ENCODE measurements at places on chromosomes 11 and 22.
A peak's percentile ranks its signal among the peaks of the same experiment; 100 is the strongest.

DNA sequence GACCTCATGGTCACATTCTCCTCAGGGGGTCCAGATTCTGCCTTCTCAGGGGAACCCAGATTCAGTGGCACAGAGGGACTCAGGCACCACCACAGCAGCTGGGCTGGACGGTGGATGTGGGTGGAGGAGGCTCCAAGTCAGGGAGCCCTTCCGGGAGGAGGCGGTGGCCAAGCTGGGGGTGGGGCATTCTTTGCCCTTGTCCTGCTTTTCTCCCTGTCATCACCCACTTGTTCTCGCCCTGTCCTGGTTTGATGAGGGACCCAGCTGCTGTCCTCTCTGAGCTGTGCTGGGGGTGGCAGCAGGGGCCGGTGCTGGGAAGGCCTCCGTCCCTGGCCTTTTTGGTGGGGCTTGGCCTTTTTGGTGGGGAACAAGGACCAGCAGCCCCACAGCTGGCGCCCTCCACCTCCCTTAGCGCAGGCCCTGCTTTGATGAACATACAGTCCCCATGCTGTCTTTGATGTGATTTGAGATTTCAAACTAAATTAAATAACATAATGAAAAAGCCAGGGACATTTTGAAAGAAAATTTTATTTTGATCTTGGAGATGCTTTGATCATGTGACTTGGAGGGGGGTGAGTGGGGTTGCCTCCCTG is 1168.2 kb downstream of the BRD1 start:
- no peak for DNase-seq

GRCh38 chr11:78208257-78209165 is 19.8 kb downstream of the USP35 start:
- no peak for DNase-seq

DNA sequence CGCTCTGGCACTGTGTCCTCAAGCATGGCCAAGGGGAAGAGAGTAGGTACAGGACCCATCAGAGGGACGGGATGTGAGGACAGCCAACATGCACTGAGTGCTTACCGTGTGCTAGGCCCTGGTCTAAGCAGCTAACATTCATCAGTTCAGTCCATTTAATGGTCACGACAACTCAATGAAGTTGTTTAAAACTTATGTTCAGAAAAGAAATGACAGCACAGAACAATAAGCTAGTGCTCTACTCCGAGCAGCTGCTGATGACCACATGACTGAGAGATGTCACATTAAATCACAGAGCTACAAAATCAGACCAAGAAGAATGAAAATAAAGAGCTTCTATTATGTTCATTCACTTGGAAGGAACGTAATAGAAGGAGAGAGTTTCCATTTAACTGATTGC is 26.3 kb downstream of the PRDM10 start:
- no peak for DNase-seq

DNA sequence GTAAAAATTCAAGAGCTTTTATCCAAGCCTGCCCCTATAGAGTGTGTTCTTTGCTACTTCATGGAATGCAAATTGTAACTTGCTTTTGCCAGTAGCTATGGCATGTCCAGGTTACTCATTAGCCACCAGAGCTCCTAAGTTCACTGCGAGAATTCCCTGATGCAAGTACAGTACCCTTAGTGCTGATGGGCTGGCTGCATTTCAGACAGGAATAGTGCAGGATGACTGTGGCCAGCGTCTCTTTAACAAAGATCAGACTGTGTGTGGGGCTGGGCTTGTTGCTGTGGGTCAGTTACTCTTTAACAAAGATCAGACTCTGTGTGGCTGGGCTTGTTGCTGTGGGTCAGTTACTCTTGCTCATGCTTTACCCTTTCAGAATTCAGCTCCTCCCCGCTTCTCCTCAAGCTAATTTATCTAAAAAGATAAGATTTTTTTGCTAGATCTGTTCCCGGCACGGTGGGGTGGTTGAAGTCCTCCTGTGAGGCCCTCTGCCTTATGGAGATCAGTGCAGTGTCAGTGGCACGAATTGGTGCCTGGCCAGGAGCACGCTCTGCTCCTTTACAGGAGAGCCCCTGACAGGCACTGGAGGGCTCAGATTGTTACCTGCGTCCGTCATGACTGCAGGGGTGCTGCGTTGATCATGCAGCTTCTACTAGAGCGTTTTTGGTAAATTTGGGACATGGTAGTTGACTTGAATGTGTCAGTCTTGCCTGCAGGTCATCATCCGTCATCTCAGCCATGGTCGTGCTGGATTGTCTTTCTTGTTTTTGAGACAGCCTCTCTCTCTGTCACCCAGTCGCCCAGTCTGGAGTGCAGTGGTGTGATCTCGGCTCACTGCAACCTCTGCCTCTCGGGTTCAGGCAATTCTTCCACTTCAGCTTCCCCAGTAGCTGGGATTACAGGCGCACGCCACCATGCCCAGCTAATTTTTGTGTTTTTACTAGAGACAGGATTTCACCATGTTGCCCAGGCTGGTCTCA is 27.0 kb downstream of the AP2A2 start:
- no peak for DNase-seq

DNA sequence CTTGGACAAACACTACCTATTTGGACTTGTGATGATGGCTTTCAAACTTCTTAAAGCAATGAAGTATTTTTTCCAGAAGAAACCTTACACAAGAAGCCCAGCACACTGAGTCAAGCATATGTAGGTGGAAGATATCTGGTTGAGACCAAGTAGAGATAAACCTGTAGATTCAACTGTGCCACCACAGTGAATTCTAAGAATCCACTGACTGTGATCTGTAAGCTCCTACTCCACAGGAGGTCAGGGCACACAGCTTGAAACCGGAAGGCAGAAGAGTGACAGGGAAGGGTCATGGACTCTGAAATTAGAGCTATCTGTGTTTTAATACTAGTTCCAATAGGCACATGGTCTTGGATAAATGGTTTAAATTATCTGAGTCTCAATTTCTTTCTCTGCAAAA is 404.5 kb downstream of the ETS1 start:
- no peak for DNase-seq

GRCh38 chr11:116500947-116501602 is 271.7 kb downstream of the BUD13 start:
- DNase-seq: no peak

DNA sequence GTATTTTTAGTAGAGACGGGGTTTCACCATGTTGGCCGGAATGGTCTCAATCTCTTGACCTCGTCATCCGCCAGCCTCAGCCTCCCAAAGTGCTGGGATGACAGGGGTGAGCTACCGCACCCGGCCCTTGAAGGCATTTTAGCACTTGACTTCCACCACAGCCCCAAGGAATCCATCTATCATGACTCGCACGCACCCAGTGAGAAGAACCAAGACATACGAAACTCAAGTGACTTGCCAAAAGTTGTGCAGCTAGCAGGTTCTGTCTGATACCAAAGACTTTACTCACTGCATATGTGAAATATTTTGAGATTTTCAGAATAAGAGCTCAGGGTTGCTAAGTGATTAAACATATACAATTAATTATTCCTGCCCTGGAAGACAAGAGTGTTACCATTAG is 21.0 kb downstream of the FLI1 start:
- DNase-seq: no peak

DNA sequence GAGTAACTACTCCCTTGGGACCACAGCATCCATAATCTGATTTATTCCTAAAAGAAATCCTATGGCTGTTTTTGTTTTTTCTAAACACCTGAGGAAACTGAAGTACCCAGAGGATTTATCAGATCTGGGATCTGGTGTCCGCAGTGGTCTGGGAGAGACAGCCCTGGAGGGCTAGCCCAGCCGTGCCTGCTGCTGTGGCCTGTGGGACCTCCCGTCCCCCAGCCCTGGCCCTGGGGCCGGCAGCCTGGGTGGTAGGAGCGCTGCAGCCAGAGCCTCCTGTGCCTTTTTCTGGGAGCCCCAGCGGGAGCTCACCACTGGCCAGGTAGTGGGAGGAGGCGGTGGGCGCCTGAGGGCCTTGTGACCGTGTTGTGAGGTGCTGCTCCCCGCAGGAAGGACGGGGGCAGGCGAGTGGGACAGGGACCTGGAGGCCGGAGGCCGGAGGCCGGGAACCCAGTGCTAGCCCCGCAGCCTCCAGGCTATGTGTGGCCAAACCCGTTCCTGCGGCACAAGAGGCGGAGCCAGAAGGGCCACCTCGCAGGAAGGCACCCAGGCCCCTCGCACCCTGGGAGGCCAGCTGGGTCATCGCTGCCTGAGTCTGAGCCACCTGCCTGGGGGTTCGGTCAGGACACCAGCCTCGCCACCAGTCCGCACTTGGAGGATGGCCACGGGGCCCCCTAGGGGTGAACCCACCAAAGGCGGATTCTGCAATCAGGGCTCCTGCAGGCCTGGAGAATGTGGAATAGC is 18.2 kb upstream of the C11orf96 start:
- no peak for DNase-seq

DNA sequence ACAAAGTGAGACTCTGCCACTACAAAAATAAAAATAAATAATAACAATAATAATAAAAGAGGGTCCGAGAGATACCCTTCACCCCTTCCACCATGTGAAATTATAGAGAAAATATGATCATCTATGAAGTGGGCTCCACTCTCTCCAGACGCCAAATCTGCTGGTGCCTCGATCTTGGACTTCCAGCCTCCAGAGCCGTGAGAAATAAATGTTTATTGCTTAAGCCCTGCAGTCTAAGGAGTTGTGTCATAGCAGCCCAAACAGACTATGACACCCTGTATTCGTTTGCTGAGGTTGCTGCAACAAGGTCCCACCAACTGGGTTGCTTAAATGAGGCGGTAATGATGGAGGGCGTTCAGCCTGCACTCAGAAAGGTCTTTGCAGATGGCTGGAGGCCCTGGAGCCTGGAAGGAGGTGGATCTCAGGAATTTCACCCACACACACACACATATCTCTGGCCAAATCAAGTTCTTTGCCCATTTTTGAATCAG is 7.6 kb upstream of the SEPTIN5 start:
- no peak for DNase-seq

GRCh38 chr22:20206709-20207215 is 55.9 kb upstream of the CCDC188 start:
- peak; percentile 38 for DNase-seq

- no peak for DNase-seq
Observed at GRCh38 chr11:123135863-123136446, 59.1 kb downstream of the CLMP start.

DNA sequence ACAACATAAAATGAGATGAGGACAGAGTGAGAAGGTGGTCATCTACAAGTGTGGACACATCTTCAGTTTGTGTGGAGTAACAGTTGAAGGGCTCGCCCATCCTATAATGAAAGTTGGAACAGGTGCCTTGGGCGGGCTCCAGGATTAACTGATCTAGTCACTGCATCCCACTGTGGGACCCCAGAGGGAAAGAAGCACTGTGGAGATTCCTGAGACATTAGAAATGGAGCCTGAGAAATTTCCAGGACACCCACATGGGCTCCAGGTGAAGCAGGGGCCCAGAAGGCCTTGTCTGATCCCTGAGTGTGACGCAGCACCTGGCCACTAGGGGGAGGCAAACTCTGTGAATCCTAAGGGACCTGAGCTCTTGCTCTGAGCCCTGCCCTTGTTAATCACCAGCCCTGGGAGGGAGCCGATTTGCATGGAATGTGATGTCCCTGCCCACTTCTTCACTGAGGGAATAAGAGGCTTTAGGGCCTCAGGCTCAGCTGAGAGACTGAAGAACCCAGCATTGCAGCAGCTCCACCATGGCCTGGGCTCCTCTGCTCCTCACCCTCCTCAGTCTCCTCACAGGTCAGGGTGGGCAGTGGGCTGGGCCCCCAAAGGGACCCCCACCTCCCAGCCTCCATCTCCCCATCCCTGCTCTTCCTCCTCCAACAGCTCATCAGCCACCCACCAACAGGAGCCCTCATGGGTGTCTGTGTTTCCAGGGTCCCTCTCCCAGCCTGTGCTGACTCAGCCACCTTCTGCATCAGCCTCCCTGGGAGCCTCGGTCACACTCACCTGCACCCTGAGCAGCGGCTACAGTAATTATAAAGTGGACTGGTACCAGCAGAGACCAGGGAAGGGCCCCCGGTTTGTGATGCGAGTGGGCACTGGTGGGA is 98.4 kb downstream of the VPREB1 start:
- DNase-seq: peak; percentile 6

DNA sequence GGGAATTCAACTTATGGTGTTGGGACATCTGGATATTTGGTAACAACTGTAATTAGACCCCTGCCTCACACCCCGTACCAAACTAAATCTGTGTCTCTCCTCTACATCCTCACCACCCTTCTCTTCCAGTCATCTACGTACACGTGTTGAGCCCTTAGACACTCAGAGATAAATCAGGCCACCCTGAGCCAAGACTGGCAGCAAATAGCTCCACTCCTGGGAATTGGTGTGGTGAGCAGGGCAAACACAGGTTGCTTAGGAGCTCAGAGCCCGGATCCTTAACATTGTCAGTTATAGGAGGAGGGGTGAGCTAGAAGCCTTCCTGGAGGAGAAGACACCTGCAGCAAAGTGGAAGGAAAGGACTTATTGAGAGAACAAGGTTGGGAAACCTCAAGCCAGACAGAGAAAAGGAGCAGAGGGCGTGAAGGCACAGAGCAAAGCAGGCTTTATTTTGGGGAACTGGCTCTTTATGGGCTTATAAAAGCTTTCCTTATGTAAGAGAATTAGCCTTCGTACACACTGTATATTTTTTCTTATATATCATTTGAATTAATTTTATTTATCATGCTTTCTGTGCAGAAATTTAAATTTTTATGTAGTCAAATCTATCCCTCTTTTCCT is 36.9 kb upstream of the KLHL35 start:
- no peak for DNase-seq

GRCh38 chr11:27228906-27229290 is 134.1 kb downstream of the CCDC34 start:
- no peak for DNase-seq

DNA sequence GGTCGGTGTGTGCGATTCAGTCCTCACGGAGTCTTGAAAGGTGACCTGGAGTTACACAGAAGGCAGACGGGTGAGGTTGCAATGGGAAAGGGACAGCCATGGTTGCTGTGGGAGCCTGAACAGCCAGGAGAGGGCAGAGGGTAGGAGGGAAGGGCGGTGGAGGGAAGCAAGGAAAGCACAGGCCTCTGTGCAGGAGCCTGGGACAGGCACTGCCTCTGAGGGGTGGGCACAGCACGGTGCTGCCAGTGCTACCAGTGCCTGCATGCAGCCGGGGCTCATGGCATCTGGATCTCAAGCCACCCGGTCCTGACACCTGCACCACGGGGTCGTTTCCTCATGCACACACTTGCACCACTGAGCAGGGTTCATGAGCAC is 401.0 kb downstream of the TBC1D22A start:
- no peak for DNase-seq

GRCh38 chr11:128692753-128693415 is 988 bp upstream of the FLI1 start:
- no peak for DNase-seq

GRCh38 chr22:36386900-36387708 is 663 bp downstream of the MYH9 start:
- peak; percentile 61 for DNase-seq

GRCh38 chr11:94455861-94456260 is 37.8 kb downstream of the MRE11 start:
- DNase-seq: no peak

GRCh38 chr11:46484101-46484500 is 92.5 kb upstream of the CHRM4 start:
- no peak for DNase-seq

- DNase-seq: no peak
Observed at GRCh38 chr11:117220568-117220967, 11.3 kb downstream of the PCSK7 start.
